ENCODE measurements at places on chromosomes 11 and 22. TPM values are rescaled to one million over a fixed set of nuclear protein-coding genes. Genes with fewer than 3 reads are reported as not detected.

DNA sequence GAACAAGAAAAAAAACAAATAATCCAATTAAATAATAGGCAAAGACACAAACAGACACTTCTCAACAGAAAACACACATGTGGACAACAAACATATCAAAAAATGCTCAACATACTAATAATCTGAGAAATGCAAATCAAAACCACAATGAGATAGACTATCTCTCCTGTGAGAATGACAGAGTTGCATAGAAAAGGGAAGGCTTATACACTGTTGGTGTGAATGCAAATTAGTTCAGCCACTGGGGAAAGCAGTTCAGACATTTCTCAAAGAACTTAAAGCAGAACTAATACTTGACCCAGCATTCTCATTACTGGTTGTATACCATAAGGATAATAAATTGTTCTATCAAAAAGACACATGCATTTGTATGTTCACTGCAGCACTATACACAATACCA, 637.8 kb upstream of the LUZP2 start:
- DNase-seq: no peak

GRCh38 chr11:45028911-45029682, 78.4 kb upstream of the TP53I11 start:
- no peak for DNase-seq

The CARD18 gene
- not detected for total RNA-seq

The PUS3 gene
- 11.5 TPM for total RNA-seq

The CD3D gene
- total RNA-seq: not detected

DNA sequence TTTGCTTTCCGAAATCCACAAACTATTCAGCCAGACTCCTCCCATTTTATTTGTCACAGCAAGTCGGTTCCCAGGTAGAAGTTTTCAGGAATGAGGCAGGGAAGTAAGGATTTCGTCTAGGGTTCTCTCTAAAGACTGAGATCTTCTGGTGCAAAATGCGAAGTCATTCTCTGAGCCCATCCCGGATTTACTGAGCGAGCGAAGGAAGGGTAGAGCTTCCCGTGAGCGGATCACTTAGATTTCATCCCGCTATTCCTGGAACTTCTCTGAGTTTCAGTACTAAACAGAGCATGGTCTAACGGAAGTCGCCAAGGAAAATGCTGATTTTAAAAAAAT, 3.1 kb upstream of the CALCA start:
- no peak for DNase-seq

The APOL1 gene
- 8.0 TPM for total RNA-seq

The ILK gene
- 226 TPM for total RNA-seq

- DNase-seq: no peak
Measured at GRCh38 chr11:74195828-74196227, 24.7 kb downstream of the PPME1 start.

The BTG4 gene
- total RNA-seq: not detected

DNA sequence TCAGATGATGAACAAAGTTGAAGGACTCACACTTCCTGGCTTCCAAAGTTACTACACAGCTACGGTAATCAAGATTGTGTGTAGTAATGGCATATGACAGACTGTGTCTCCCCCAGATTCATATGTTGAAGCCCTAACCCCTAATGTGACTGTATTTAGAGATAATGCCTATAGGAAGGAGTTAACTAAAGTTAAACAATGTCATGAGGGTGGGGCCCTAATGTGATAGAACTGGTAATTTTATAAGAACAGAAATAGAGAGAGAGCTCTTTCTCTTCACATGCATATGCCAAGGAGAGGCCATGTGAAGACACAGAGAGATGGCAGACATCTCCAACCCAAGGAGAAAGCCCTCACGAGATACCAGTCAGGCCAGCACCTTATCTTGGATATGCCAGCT, 8.0 kb downstream of the AAMDC start:
- DNase-seq: no peak

The MYRF gene
- total RNA-seq: 0.10 TPM

The OR2AT4 gene
- not detected for total RNA-seq

- peak; percentile 86 for DNase-seq
Measured at GRCh38 chr22:36644333-36644757, 59.2 kb downstream of the CACNG2 start.

The WT1 gene
- 11.5 TPM for total RNA-seq

The FREY1 gene
- not detected for total RNA-seq

DNA sequence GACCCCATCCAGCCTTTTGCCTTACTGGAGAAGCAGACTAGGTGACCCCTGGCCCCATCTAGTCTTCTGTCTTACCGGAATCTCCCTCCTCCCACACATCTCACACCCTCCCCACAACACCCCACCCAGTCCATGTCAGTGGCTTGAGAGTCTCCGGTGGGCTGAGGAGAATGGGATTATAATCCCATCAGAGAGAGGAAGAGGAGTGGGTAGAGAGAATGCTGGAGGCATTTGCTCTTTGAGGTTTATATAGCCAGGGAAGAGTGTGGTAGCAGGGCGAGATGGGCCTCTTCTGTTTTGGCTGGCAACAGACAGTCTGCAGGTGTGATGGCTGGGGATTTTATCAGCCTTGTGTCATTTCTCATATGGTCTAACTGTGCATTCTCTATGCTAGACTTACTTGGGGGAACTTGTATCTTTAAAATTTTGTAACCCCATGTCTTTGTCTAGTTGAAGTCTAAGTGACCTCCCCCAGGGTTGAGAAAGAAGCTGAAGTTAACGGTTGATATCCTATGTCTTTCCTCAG, 50.3 kb downstream of the GRAMD1B start:
- no peak for DNase-seq

GRCh38 chr11:35236667-35237003, 97.7 kb downstream of the CD44 start:
- DNase-seq: peak; percentile 93
